ENCODE measurements at places on chromosomes 12 and 14.

- peak; percentile 51 for DNase-seq
Observed at GRCh38 chr12:89350630-89351488, 1.4 kb downstream of the DUSP6 start.

DNA sequence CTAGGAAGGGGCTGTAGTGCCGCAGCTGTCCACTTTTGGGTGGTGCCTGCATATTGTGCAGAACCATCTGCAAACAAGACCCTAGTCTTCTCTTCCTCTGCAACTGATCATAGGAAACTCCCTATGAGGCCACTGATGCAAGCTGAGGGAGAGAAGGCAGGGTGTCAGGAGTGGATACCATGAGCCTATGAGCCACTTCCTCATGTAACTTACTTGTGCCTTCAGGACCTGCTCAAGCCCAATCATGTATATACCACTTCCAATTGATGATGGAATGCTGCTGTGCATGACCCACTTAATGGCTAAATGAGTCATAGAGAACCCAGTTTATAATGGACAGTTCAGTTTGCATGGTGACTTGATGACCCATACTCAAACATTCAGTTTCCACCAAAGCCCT is 107.9 kb downstream of the ALG10B start:
- DNase-seq, result no peak

DNA sequence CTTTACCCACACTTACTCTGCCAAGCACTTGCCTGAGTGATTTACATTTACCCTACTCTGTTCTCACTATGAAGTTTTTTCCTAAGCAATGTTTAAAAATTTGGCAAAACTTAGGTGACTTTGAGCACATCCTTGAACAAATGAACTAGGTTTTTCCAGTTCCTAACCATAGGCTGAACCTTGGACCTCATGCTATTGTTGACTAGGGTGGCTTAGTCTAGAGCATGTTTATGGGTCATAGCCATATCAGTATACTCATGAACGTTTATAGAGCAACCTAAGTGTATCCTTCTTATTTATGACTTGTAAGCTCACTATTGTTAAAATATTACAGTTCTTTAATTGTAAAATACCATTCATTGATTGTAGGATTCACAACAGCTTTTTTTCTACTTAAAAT is 85.0 kb upstream of the KRR1 start:
- DNase-seq, result no peak

- no peak for DNase-seq
Observed at GRCh38 chr14:31027847-31028246, 1.7 kb upstream of the STRN3 start.

- peak; percentile 71 for DNase-seq
Observed at GRCh38 chr12:53047221-53048032, 2.4 kb upstream of the TNS2 start.

GRCh38 chr12:25017336-25017735 is 68.4 kb upstream of the BCAT1 start:
- no peak for DNase-seq

DNA sequence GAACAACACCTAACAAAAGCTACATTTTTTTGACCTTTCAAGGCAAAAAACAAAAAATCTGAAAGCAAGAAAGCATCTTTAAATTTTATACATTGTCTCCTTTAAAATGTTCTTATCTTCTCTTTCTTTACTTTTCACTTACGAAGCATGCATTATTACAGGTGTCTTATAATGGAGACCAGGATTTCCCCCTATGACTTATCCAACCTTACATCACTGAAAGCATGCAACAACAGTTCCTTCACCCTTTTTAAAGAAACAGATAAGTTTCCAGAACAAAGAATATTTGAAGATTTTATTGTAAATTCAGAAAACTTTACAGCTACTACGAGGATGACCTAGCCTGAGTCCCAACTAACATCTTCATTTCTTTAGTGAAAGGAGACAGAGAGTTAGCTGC is 277.2 kb downstream of the AKAP6 start:
- no peak for DNase-seq

- DNase-seq, result no peak
Observed at GRCh38 chr12:126469211-126469610, 1404.0 kb downstream of the AACS start.

DNA sequence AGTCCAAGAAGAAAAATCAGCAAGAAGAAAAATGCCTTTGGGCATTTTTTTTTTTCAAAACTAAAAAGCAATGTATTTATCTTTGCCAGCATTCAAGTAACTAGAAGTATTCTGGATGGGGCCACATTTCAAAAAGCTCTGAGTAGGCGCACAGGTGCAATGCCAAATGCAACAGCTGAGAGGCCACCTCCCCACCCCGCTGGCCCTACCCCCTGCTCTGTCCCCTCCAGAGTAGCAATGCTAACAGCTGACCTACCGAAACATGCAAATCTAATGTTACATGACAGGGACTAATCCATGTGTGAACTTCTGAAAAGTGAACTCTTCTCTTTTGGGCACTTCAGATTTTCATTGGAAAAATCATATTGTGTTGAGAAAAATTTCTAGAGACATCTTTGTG is 153.7 kb upstream of the SLC38A2 start:
- no peak for DNase-seq

- no peak for DNase-seq
Observed at GRCh38 chr14:74962493-74962892, 7.1 kb upstream of the PGF start.

GRCh38 chr12:132488127-132489077 is 1.5 kb upstream of the FBRSL1 start:
- DNase-seq, result no peak

- DNase-seq, result peak; percentile 23
Observed at GRCh38 chr14:91315844-91316267, 71.4 kb upstream of the GPR68 start.

- DNase-seq, result no peak
Observed at GRCh38 chr12:62916632-62917425, 18.1 kb downstream of the PPM1H start.

GRCh38 chr12:70806827-70807226 is 113.7 kb downstream of the PTPRR start:
- no peak for DNase-seq

DNA sequence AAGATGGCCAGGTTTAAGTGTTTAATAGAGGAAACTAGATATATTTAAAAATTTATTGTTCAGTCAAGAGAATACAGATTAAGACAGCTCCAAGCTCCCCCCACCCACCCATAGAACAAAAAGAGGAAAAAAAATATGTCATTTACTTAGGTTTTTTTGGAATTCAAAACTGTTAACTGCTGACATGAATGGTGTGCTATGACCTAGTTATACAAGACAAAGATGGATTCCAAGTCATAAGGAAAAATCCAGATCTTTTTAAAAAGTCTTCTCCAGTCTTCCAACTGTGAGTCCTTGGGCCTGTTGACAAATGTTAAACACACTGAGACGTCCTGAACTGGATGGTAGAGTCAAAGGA is 1.3 kb upstream of the SETD1B start:
- DNase-seq, result no peak

GRCh38 chr12:9347328-9348127 is 139.3 kb upstream of the PZP start:
- no peak for DNase-seq

- DNase-seq, result no peak
Observed at GRCh38 chr14:99241325-99242010, 30.5 kb downstream of the BCL11B start.

- no peak for DNase-seq
Observed at GRCh38 chr14:36700651-36701050, 39.0 kb downstream of the PAX9 start.

- no peak for DNase-seq
Observed at GRCh38 chr14:34075826-34076225, 125.0 kb upstream of the EGLN3 start.

- peak; percentile 81 for DNase-seq
Observed at GRCh38 chr12:77324763-77325468, 259.5 kb upstream of the E2F7 start.

DNA sequence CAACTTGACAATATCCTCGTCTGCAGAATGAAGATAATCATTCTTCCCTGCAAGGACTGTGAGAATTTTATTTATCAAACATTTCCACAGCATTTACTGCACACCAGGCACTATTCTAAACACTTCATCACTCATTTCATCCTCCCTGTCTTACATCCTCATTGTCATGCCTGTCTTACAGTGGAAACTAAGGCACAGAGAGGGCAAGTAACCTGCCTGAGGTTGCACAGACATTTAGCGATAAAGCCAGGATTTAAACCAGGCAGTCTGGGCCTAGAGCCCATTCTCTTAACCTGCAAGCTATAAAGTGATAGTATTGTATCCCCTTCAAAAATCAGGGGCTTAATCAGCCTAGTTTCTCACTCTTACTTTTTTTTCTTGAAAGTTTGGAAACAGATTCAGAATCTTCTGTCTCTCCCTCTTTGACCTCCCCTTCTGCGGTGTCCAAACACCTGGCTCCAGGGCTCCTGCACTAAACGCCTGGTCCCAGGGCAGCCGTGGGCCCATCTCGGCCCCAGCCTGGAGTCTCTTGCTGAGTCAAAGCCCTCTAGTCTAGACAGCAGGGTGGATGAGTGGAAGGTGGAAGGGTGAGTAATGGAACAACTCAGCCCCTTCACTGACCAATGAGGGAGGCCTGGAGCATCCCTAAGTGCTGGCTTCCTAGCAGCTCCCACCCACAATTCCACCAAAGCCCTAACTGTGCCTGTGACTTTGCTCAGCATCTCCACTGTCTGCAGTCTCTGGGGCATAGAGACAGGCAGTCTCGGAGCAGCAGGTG is 12.5 kb downstream of the ISM2 start:
- DNase-seq, result peak; percentile 40

DNA sequence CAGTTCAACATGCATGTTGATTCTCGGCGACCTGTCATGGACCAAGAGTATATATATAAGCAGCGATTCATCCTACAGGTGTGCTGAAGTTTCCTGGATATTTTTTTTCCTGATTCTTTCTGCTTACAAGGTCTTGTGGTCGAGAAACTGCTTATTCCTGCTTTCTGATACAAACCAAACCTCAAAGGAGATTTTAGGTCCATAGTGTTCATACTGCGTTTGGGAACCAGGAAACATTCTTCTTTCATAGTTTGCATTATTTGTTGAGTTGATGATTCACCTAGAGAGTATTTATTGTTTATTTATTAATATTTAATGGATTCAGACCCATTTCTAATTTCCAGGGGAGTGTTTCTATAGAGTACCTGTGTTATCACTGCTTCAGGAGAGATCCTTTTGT is 70.7 kb upstream of the ASPG start:
- no peak for DNase-seq

GRCh38 chr14:54814076-54814475 is 88.5 kb downstream of the GCH1 start:
- DNase-seq, result no peak

DNA sequence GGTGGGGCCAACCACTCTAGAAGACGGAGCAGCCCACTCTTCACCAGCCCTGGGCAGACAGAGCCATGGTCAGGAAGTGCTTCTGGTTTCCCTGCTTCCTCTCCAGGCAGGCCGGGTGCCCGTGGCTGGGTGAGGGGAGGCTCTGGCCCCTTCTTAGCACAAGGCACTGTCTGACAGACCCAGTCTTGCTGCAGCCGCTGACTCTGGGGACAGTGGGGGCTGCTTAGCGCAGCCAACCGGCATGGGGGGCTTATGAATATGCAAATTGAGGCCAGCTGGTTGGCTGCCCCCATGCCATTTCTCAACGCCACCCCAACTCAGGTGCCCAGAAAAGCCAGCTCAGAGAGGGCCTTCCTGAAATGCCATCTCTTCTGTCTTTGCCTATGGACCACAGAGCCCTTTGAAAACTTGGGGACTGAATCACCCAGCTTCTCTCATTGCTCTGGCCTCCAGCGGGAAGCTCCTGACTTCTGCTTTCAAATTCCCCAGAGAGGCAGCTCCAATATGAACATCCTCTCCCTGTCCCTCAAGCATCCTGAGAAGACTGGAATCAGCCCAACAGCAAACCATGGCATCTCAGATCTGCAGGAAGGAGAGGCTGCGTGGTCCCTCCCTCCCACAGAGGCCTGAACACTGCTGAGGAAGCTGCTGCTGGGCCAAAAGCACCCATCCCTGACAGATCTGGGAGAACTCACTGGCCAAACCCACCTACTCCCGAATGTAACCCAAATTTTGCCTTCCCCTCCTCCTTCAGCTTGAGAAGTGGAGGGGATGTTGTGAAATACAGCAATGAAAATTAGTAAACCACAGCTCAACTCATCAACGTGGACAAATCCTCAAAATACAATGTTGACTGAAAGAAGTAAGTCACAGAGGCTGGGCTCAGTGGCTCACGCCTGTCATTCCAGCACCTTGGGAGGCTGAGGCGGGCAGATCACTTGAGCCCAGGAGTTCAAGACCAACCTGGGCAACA is at the start of gene PROX2:
TSS of gene PROX2 (minus strand) at position 205 of the 973 bp plus-strand sequence. CDS start 12,311 bp downstream, outside the sequence.
- DNase-seq, result peak; percentile 21

DNA sequence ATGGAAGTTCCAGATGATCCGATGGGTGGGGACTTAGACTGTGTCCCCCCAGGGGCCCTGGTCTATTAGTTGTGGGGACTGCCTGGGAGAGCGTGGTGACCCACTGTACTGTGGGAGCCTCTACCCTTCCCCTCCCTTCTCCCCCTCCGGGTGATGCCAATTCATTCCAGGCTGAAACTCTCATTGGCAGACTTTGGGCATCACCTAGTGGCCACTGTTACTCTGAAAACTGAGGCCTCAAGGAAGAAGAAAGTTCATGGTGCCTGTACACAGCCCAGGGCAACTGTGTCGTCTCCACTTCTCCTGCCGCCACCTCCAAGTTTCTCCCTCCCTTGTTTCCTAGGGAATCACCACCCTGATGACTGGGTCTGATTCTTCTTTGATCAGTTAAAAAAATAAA is 173.6 kb upstream of the ALG10B start:
- no peak for DNase-seq

- peak; percentile 96 for DNase-seq
Observed at GRCh38 chr12:121124402-121125109, 8.1 kb upstream of the P2RX7 start.

GRCh38 chr12:54173066-54173726 is 15.6 kb downstream of the SMUG1 start:
- peak; percentile 29 for DNase-seq

GRCh38 chr12:92218394-92219077 is 72.9 kb upstream of the BTG1 start:
- peak; percentile 7 for DNase-seq

DNA sequence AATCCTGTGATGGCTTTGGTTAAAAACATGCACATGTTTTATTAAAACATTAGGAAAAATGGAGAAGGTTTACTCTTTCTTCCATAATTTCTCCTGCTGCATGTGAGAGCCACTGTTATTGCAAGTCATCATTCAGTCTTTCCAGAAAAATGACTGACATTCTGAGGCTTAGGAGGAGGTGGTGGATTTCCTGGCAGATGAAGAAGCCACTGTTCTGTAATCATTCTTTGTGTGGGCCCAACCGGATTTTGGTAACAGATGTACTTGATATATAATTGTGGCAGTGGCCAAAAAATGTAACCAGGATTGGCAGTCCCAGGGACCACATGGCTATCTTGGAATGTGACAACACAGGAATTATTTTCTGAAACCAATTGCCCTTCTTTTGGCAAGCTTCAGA is 120.2 kb downstream of the DAAM1 start:
- DNase-seq, result no peak

DNA sequence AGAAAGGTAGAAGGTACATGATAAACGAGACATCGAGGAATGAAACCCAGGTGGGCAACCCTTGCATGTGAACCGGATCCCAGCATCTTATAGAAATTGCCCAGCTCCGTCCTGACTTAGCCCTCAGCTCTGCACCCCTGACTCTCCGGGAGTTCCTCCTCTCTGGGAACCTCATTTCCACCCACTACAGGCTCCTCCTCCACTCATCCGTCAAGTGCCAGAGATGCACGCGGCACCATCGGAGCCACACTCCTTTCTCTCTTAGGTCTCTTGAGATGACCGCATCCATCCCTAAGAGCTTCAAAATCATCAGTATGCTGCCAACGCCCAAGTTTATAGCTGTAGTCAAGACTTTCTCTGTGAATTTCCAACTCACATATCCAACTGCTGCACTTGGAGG is 84.7 kb downstream of the TTC7B start:
- DNase-seq, result no peak

- no peak for DNase-seq
Observed at GRCh38 chr12:44459569-44459968, 416.5 kb downstream of the NELL2 start.
